ENCODE measurements at places on chromosomes 7 and 10.

- DNase-seq, result no peak
Observed at GRCh38 chr10:114384181-114384580, 20.1 kb downstream of the AFAP1L2 start.

DNA sequence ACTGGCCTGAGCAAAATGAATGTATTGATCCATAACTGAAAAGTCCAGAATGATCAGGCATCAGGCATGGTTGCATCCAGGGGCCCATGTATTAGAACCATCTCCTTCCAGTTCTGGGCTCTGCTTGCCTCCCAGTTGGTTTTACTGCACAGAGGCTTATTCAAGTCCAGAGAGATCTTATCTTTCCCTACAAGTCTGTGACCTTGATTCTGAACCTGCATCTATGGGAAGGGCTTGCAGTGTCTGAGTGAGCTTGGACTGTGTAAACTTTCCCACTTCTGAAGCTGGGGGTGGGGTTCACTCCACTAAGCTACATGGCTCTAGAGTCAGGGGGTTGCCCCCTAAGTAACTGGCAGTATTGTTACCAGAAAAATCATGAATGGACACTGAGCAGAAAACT is 136.2 kb downstream of the TCF7L2 start:
- DNase-seq, result no peak

GRCh38 chr7:80764132-80764531 is 125.7 kb downstream of the CD36 start:
- DNase-seq, result no peak

GRCh38 chr10:60350400-60350799 is 39.3 kb downstream of the ANK3 start:
- no peak for DNase-seq

DNA sequence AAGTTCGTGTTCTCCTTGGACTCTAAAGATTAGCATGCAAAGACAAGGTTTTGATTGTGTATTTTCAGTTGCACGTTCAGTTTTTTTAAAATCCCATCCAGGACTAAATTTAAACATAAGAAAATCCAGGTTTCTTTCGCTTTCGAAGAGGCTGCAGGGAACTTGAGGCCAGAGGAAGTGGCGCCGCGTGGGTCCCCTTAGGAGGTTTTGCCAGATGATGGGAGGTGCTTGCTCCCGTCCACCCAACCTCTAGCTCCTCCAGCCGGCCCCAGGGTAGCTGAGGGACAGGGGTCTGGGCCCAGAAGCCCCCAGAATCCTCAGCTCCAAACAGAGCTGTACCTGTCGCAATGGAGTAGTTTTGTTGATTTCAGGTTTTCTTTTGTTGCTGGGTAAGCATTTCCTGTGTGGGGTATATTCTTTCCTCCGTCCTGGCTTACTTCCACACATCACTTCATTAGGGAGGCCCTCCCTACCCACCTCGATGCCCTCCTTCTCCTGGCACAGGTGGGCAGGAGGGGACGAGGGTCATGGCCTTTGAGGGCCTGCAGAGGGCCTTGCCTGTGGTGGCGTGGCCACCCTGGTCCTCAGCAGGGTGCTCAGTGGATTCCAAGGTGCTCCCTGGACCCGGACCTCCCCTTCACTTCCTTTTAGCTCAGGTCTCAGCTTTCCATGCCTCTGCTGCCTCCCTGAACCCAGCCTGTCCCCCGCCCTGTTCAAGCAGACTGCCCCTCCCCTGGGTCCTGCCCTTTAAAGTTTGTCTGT is 32.6 kb downstream of the LHPP start:
- DNase-seq, result no peak
